Chondrocyte (in vitro differentiated cells): ENCODE measurements at places on chromosomes 12 and 14. TPM values are rescaled to one million over a fixed set of nuclear protein-coding genes. Genes with fewer than 3 reads are reported as not detected.

MMP19 gene
- total RNA-seq, result 12.9 to 17.8 TPM (median 16.1 TPM) in 3 replicates

DNA sequence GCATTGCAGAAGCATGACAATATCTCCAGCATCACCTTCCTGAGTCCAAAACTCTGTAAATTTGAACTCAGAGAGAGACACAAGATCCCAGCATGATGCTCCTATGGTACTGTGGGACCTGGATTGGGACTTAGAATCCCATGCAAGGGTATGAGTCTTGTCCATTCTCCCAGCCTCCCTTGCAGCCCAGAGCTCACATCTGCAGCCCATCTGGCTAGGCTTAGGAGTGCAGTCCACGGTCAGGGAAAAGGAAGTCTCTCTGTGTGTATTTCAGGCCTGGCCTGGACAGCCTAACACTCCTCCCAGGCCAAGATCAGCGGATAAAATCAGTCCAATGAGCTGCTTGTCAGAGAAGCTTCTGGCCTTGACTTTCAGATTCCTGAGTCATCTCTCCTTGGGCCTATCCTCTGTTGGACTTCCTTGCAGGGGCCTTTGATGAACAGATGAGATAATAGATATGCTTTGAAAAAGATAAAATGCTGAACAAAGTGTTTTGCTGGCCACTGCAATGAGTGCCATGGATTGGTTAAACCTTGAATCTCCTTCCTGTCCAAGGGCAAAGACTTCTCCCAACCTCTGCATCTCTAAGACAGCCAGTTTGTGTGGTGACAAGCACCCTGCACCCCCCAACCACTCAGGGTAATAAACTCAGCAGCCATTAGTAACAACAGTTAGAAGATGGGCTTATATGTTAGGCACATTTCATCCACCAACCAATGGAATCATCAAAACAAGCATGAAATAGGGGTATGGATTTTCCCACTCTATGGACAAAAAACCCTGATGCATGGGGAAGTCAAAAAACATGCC lies 412.8 kb upstream of the TBX3 start:
- no peak for DNase-seq

BEST3 gene
- 0.15 to 0.20 TPM in 2 of 3 replicates, not detected in the other for total RNA-seq

SERPINA6 gene
- total RNA-seq, result not detected in 3 replicates

- DNase-seq, result no peak
Observed at GRCh38 chr12:60391051-60391450, 795.2 kb downstream of the SLC16A7 start.

DNA sequence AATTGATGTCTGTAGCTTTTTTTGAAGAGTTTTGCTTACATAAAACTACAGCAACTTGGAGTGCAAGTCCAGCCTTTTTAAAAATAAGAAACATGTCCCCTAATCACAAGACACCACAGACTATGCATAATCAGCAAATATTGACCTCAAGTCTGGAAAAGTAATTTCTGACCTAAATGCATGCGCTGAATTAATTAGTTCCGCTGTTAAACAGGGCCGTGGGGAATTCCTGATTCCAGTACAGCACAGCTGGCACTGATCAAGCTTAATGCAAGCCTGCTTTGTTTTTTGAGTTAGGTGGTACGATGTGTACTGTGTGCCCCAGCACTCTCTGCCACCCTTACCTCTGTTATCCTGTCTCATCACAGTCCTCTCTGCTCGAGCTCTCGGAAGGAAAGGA lies 9.2 kb downstream of the MLH3 start:
- no peak for DNase-seq

- DNase-seq, result no peak
Observed at GRCh38 chr14:34403646-34404045, 58.4 kb downstream of the SPTSSA start.

SLCO1B1 gene
- not detected in 3 replicates for total RNA-seq

DNA sequence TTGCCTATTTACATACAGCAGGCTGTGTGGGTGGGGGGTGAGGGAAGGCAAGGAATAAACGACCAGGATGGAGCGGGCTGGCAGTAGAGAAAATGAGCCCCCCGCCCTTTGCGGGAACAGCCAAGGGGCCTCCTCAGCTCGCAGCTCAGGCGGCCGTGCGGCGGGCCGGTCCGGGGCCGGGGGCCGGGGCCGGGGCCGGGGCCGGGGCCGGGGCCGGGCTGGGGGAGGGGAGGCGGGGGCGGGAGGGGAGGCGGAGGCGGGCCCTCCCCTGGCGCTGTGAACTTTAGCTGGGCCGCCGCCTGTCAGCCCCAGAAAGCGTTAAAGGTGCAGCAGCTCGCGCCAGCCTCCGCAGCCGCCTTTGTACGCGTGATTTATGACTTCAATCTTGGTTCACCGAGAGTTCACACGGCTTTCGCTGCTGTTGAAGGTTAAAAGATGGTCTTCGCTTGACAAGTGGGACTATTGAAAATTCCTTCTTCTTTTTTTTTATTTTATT lies 28.8 kb downstream of the HOXC4 start:
- no peak for DNase-seq
